ENCODE measurements at places on chromosomes 1 and 21.

GRCh38 chr1:178536329-178536728 lies 23.4 kb downstream of the TEX35 start:
- DNase-seq: no peak

DNA sequence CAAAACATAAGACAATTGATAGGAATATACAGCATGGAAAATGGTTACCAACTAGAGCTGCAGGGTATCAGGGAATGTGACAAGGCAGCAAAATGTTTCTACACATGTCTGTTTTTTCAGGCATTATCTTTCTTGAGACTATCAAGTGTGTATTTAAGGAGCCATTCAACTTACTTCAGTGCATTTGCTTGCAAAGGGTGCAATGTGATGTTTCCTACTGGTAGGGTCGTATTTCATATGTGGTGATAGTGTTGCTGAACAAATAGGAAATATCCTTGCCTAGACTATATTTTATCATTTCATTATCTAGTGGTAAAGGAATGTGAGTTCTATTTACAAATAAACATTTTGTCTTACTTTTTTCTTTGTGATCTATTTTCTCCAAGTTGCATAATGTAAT lies 42.4 kb downstream of the PTPRC start:
- no peak for DNase-seq

GRCh38 chr1:159266832-159267231 lies 35.3 kb upstream of the FCER1A start:
- DNase-seq: no peak

- DNase-seq: no peak
These were observed 1406.0 kb downstream of the KCNT2 start for GRCh38 chr1:195202241-195202640.

DNA sequence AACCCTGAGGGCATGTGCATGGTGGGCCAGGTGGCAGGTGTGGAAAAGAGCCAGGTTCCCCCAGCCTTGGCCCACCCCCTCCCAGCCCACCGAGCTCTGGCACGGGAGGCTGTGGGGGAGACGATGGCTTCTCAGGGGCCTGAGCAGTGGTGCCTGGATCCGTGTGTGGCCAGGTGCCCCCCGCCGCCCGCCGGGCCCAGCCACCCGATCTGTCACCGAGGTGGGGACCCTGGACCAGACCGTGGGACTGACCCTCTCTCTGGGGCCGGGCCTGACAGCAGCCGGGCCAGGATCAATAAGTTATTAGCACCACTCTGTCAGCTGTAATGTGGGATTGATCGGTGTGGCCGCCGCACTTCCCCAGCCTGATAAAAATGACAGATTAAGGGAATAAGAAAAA lies 13.8 kb downstream of the SAMD11 start:
- DNase-seq: no peak

GRCh38 chr1:110048240-110048639 lies 13.8 kb downstream of the STRIP1 start:
- no peak for DNase-seq

- no peak for DNase-seq
These were observed 5.3 kb upstream of the MAP3K7CL start for GRCh38 chr21:29125191-29125590.

- DNase-seq: no peak
These were observed 40.9 kb downstream of the LRP8 start for GRCh38 chr1:53286955-53287354.

GRCh38 chr1:235015291-235015985 lies 113.2 kb downstream of the TOMM20 start:
- DNase-seq: no peak

DNA sequence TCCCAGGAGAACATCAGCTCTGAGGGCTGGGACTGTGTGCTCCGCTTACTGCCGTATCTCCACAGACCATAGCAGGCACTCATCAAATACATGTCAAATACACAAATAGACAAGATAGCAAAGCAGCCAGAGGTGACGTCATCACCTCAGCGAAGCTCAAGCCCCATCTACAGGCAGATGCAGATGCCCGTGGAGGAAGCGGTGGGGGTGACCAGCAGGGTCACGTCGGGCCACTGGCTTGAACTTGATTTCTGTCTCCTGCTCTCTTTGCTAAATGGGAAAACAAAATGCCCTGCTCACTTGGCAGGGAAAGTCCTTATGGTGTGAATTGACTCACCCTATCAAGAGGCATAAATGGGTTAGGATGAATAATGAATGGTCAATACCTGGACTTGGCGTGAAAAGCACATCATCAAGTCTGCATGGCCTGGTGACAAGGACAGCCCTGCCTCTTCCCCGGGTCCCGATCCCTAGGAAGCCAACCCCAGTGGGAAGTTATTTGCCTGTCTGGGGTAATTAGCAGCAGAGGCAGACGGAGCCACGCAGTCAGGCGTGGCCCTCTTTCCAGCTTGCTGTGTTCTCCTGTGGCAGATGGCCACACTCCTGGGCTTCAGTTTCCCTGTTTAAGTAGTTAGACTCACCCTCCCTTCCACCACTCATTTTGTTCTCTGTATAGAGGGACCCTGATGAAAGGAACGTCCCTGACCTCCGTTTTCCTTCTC lies 536.0 kb downstream of the NPHP4 start:
- DNase-seq: no peak

GRCh38 chr21:29205009-29205408 lies 74.6 kb downstream of the MAP3K7CL start:
- no peak for DNase-seq

DNA sequence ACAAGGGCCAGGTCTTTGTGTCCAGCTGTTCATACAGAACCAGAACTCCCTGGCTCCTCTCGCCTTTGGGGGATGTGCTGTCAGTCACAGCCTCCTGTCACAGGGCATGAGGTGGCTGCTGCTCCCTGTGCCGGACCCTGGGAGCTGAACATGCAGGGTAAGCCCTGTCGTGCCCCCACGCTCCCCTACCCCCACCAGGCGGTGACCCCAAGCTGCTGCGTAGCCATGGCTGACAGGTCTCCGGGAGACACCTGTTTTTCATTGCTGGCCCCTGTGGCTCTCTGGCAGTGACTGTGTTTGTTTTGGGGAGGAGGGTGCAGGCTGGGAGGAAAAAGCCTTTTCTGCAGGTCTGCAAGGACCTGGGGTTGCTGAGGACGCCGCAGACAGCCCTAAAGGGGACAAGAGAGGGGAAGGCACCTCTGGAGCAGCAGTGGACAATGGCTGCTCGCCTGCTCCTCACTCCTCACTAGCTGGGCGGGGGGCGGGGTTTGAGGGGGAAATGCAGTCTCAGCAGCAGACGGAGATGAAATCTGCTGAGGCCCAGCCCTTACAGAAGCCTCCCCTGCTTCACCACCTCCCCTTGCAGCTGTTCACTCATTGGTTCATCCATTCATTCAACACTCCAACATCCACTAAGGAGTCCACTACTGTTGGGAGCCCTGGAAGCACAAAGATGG lies 81.4 kb downstream of the TRABD2B start:
- DNase-seq: no peak

GRCh38 chr1:210003501-210003900 lies 65.5 kb downstream of the SYT14 start:
- DNase-seq: no peak

GRCh38 chr1:150017206-150017750 lies 6.8 kb upstream of the OTUD7B start:
- DNase-seq: no peak

DNA sequence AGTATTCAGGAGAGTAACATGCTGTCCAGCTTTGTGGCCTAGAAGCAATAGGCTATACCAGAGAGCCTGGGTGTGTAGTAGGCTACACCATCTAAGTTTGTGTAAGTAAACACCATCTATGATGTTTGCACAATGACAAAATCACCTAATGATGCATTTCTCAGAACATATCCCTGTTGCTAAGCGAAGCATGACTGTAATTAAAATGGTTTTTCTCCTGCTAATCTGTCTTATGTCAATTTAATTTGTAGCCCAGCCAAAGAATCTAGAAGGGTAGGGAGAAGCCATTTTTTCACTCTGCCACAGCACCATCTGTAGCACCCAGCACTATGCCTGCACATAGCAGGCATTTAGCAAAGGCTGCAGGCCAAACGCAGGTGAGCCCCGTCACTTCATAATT lies 2.0 kb upstream of the TTC24 start:
- DNase-seq: no peak

DNA sequence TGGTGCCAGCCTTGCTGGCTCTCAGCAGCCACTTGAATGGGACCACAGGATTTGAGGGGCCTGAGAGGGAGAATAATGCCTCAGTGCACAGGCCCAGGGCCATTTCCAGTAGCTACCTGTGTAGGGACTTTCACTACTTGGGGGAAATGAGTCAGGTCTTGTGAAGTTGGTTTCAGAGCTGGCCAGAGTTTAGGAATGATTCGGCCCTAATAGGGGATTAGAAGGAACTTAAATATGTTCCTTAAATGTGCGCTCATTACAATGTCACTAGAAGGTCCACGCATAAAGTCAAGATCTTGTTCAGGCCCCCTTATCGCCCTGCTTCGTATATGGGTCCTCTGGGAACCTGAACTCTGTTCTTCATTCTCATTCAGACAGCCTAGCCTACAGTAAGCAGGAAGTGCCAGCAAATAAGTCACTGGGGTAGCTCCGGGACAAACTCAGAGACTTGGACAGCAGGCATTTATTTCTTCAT lies 5.6 kb upstream of the AKR1A1 start:
- DNase-seq: no peak

DNA sequence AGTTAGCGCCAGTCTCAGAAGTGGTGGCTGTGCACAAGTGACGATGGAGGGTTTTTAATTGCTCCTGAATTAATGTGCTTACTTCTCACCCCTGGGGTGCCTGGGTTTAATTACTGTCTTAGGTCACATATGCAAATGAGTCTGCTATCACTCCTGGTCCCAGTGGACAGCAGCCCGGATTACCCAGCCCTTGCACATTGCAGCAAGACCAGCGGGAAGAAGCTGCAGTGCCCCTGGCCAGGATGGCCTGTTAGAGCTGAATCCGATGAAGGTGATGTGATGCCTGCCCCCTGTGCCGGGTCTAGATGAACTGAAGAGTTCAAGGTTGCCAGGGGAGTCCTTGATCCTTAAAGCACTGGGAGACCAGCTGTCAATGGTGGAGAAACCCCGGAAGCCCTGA lies 24.2 kb downstream of the ENO1 start:
- DNase-seq: no peak

GRCh38 chr1:101040666-101041065 lies 15.1 kb upstream of the DPH5 start:
- no peak for DNase-seq

All from progenitor cell of endocrine pancreas (in vitro differentiated cells).